Osteocyte (in vitro differentiated cells): ENCODE measurements at places on chromosomes 4 and X. TPM values are rescaled to one million over a fixed set of nuclear protein-coding genes. Genes with fewer than 3 reads are reported as not detected.
A peak's percentile ranks its signal among the peaks of the same experiment; 100 is the strongest.

DNA sequence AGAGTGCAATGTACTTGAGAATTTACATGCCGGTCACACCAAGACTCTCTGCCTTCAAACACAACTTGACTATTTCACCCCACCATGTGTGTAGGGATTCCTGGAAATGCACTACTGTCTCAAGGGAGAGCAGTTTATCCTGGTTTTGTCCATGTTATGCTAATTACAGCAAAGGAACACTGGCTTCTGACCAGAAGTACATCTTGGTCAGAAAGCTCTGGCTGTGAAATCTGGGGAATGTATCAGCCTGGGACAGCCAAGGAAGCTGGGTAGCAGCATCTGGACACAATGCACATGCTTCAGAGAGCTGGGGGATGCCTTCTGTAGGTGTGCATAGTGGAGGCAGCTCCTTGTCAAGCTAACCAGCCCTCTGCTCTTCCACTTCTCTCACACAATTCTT lies 1432.6 kb upstream of the TENM3 start:
- H3K27me3 ChIP-seq: peaks cover 5% of the 10 kb centered on the region
- no peak for DNase-seq
- H3K4me1 ChIP-seq: peaks cover 18% of the 10 kb centered on the region
- no peak overlapping the region for H3K4me3 ChIP-seq

- no peak overlapping the region for H3K4me3 ChIP-seq
- H3K36me3 ChIP-seq: no peaks in the 10 kb centered on the region
- no peak overlapping the region for H3K27ac ChIP-seq
- peak; percentile 15 for DNase-seq
- no peaks in the 10 kb centered on the region for H3K27me3 ChIP-seq
Observed at GRCh38 chr4:184355857-184356256, 118.5 kb downstream of the IRF2 start.

Gene SOWAHB
- total RNA-seq: 0.75 and 0.91 TPM in 2 replicates

DNA sequence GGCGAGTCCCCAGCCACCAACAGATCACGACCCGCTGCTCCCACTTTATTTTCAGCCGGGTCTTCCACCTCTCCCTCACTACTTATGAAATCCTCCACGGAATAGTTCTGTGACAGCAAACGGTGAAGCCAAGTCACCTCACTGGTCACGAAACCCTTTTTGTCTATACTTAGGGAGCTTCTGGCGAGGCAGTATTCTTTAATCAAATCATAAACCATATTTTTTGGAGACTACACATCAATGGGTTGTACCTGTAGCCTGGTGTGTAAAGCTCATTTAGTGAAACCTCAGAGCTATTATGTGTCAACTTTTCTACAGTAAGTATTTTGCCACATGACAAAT lies 809 bp upstream of the H2AZ1 start:
- H3K4me1 ChIP-seq: peaks cover 17% of the 10 kb centered on the region
- no peak for DNase-seq
- H3K36me3 ChIP-seq: peaks cover 7% of the 10 kb centered on the region
- H3K27ac ChIP-seq: no peak overlapping the region
- no peaks in the 10 kb centered on the region for H3K27me3 ChIP-seq

GRCh38 chr4:85571008-85571407 lies 96.1 kb downstream of the ARHGAP24 start:
- peaks cover 5% of the 10 kb centered on the region for H3K27me3 ChIP-seq
- H3K4me1 ChIP-seq: no peaks in the 10 kb centered on the region
- no peak overlapping the region for H3K4me3 ChIP-seq
- H3K36me3 ChIP-seq: no peaks in the 10 kb centered on the region
- no peak overlapping the region for H3K27ac ChIP-seq
